ENCODE measurements at places on chromosomes 3 and 15.
A peak's percentile ranks its signal among the peaks of the same experiment; 100 is the strongest.

- DNase-seq = no peak
Observed at GRCh38 chr15:73996939-73997338, 2.4 kb downstream of the PML start.

- no peak for DNase-seq
Observed at GRCh38 chr3:20148466-20148865, 37.5 kb downstream of the SGO1 start.

DNA sequence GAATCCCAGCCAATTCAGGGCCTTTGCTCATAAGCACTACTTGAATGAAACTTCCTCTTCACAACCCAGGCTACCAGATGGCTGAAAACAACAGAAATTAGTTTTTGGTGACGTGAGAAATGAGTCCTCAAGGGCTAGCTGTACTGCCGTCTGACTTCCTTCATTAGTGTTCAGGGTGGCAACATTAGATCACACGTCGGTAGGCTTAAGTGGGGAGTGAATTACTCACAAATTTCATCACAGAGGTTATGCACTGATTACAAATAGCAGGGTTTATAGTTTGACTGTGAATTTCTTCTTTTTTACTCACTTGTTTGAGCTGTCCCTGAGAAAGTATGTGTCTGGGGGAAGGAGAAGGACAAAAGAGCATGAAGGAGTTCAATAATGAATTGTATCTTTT is 397.2 kb downstream of the GAP43 start:
- no peak for DNase-seq

DNA sequence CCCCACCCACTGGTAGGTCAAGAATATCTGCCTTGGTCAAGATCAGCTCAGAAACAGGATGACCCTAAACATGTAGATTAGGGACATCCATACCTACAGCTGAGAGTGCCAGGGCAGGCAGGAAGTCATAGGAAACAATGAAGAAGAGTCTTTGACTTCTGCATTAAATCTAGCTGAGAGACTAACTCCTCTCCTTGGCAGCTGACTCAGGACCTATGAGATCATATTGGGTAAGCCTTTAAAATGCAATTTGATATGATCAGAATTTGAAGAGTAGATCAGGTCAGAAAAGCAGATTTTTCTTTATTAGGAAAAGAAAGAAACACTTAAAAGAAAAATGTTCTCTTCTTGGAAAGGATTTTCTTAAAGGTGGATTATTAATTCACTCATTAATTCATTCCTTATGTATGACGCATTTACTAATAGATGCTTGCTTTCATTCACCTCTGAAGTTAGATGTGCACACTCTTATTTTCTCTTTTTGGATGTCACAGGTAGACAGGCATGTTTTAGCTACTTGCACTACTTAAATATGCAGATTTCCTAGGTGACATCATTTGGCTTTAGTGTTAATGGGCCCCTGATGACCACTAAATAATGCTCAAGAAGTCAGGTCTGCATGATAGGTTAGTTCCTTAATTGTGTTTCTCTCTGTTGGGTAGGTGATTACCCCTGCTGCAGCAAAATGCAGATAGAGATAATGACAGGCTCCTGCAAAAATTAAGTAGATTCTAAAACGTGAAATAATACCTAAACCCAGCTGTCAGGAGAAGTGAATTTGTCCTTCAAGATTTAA is 35.7 kb upstream of the GSK3B start:
- DNase-seq = no peak

GRCh38 chr3:151538456-151539393 is 77.9 kb upstream of the IGSF10 start:
- DNase-seq = no peak

DNA sequence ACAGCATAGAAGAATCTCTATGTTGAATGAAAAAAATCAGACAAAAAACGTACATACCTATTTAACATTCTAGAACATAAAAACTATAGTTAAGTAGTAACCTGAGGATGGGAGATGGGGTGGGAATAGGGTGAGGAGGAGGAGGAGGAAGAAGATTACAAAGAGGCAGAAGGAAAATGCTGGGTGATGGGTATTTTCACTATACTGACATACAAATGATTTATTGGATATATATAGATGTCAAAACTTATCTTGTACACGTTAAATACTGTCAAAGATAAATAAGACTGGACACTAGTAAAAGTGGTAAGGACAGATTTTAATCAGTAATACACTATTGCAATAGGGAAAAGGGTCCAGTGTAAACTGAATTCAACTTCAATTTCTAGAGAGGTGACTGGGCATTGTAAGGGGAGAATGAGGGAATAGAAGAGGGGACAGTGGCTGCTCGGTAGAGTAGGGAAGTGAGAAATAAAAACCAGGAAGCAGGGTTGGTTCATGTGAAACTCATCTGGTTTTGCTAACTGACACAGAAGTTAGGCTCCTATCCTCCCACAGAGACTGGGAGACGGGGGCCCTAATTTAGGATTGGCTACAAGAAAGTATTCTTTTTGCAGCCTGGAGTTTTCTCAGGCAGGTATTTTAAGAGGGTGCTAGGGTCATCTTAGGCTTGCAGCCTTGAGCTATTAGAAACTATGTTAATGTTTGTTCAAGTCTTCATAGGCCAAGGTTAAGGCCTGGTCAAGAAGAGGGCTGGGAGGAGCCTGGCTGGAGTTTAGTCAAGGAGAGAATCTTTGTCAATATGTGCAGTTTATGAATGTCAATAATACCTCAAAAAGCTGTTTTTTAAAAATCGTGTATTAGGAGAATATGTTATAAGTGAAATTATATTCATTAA is 15.0 kb upstream of the C15orf61 start:
- no peak for DNase-seq

DNA sequence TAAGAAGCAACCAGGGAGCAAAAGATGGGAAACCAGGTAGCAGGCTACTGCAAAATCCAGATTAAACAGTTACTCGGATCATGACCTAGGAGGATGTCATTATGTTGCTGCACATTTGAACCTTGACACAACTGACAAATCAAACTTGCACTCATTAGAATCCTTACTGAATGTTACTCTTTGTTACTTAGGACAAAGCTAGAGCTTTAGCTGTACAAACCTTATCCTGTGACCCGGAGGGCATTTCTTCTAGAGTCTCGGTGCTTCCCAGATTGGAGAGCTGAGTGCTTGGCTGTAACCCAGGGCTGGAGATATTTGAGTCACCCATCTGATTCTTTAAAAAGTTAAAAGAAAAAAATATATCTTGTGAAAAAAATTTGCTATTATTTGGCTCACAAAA is 43.4 kb downstream of the DCP1A start:
- no peak for DNase-seq

DNA sequence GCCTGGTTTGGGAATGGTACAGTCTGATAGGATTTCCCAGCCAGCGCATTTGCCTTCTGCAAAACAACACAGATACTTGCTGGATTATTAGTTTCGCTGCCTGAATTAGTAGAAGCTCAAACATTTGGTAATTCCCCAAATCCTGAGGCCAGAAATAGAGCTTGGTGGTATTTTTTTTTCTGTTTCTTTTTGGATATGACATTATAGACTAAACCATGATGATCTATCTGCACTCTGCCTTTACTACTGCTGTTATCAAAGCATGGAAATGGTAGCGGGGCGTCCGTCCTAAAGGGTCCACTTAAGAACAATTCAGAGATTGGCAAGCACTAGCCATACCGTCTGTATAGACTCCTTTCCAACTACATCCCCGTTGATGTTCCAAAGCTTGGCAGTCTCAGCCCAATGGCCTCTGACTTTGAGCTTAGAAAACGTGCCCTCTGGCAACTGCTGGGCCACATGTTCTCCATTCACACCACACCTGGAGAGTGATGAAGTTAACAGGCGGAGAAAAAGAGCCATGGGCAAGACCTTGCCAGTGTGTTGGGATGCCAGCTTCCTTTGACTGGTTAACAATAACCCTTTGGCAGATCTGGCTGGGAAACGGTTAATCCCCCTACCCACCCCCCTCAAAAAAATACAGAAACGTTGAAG is 241.0 kb upstream of the NR2F2 start:
- no peak for DNase-seq

GRCh38 chr3:85821130-85821756 is 862.5 kb downstream of the CADM2 start:
- DNase-seq = no peak

DNA sequence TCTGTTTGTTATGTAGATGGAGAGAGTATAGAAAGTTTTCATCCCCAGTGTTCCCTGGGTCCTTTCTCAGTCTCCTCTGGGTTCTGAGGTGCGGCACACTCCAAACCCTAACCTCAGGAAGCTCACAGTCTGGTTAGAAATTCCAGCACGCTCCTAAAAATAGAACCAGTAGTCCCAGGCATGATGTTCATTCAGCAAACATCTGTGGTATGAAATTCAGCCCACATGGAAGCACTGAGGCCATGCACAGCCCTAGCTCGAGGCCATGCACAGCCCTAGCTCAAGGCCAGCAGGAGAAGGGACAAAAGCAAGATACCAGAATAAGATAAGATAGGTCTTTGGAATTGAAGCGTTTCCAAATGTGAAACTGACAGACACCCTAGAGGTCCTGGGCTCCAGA is 82.3 kb upstream of the OXTR start:
- DNase-seq = no peak

- DNase-seq = no peak
Observed at GRCh38 chr3:55000953-55001352, 73.1 kb upstream of the LRTM1 start.

DNA sequence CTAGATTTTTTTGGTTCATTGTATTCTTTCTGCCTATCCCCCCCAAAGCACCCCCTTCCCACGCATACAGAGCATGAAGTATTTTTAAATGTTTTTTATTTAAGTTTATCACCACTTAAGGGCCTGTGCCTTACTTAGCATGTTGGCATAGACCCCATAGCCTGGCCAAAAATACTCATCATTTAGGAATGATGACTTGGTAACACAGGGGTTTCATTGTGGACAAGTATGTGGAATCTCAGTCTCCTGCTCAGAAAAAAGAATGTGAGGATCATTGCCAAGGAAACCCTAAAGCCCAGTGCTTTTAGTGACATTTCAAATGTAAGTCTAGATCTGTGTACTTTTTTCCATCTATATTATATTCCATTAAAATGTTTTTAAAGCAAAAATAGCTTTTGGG is 146.3 kb downstream of the ALCAM start:
- no peak for DNase-seq

DNA sequence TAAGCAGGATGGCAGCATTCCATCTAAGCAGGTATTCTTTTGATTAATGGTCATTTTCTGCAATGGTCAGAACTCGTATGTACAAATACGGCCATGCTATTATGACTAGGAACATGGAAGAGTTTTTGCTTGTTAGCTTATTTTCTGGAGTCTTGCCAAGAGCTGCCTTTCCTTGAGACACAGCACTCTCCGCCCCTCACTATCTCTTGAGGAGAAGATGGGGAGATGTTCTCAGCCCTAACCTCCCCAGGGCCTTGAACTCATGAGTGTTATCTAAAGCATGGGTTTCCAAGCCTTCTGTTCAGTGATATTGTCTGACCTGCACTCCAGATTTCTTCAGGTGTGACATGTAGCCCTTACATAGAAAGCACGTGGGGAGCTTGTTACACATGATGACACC is 65.9 kb upstream of the ACTC1 start:
- no peak for DNase-seq

DNA sequence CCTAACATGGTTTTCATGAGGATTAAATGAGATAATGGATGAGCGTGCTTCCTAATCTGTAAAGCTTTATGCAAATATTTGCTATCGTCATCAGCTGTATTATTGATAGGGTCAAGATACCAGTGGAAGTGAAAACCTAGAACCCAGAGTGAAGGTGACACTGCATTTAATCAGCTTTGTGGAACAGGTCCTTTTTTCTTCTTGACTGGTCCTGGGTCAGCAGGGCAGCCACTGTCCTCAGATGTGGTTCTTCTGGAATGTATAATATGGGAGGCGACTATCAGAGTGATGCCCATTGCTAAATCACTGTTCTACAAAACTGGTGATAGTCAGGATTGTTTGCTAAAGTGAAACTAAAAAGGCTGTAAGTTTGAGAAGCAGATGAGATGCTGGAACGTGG is 41.4 kb downstream of the SORD start:
- DNase-seq = no peak

DNA sequence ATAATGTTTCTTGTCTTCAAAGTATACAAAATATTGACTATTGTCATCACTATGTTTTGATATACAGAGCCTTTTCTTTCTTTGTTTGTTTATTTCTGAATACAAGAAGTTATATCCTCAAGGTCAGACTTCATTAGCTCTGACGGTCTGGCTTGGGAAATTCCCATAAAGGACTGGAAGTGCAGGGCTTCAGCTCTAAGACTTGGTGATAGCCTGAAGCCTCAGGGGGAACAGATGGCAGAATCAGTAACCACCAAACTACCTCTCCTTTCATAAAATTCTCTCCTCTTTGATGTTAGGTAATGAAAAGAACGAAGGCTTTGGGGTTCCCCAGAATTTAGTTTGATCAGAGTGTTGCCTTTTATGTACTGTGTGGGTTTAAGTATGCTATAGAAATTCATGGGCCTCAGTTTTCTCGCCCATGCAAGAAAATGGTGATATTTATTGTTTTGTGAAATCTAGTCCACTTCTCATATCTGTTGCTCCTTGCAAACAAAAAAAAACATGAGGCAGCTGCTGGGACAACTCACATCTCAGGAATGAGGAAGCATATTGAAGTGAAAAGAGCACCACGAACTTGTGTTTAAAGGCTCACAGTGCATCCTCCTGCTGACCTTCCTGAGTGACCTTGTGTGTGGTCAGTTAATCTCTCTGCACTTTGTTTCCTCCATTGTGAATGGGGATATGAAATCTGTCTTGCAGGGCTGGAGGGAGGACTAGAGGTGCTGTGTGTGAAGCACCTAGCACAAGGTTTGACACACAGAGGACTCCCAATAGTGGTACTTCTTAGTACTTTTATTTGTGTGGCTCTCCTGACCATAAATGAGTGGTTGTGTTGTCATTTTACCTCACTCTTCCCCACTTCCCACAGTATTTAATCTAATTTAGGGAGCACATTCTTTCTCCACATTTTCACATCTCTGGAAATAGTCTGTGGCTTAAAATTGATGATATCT is 569.8 kb upstream of the IL12A start:
- no peak for DNase-seq

DNA sequence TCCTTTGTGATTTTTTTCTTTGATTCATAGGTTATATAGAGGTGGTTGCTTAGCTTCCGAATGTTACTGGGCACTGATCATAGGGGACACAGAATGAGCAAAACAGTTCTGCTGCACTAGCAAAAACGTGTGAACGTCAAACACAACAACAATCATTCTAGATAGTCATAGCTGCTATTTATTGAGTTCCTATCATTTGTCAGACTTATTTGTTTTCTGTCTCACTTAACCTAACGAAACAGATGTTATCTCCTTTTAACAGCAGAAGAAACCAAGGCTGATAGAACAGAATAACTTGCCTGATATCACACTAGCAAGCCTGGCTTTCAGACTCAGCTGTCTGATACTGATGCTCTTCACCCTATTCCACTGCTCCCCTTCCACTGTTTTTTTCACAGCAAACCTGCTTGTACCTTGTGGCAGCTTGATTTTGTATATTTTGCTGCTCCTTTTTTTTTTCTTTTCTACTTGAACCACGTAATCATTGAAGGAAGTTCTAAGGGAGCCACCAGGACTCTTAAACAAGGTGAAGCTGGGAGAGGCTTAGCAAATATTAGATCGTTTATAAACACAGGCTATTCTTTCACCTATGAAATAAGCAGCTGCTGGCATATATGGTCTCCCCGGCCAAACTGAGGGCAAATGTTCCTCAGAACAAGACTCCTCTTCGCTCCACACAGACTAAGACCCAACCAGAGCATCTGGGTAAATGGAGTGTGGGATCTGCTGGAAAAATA is 78.8 kb downstream of the MCF2L2 start:
- DNase-seq = peak; percentile 39

GRCh38 chr15:26572602-26573350 is 200.1 kb downstream of the GABRB3 start:
- DNase-seq = no peak

GRCh38 chr15:66133247-66133885 is 120.2 kb downstream of the MEGF11 start:
- DNase-seq = no peak

- DNase-seq = no peak
Observed at GRCh38 chr3:48372862-48373435, 930 bp downstream of the FBXW12 start.
